ENCODE measurements at places on chromosomes 3 and 15.

DNA sequence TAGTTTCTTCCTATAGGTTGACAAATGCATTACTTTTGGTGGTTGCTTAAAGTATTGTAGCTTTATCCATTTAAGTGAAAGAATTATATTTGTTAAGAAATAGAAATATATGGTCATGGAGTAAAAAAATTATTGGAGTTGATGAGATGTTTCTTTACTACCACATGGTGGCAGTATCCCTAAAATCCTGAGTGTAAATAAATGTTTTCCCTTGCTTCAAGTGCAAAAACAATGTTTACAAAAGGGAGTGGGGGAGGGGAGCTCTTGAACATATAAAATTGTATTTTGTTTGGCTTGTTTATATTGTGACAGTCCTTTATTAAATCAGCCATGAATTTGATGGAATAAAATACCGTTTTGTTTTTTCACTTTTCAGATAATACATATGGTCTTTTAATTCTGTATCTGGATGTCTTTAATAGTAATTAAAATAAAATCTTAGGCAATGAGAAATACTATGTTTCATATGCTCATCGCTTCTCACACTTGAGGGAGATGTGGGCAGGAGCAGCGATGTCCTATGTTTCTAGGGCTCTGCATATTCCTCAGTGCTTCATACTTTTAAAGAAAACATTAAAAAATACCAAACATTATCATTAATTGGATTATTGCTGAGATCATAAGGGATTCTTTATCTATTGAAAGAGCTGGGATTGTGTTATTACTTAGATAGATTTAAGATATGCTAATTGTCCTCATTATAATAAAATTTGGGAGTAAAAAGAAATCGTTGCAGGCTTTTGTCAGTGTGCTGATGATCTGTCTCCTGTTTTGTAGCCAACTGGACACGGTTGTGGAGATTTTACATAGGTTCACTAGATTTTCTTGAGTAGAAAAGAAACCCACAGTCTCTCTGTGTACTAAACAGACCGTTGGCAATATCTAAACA is 349.7 kb downstream of the TUSC7 start:
- DNase-seq, result peak; percentile 59

GRCh38 chr15:88512078-88512477 is 34.4 kb downstream of the DET1 start:
- DNase-seq, result peak; percentile 66

- DNase-seq, result peak; percentile 41
These were observed at the start of gene PLCH1 for GRCh38 chr3:155744626-155745324. Gene PLCH1, minus strand, starts transcription at chr3:155745071. Its CDS starts 40,847 bp downstream, at chr3:155704224.

DNA sequence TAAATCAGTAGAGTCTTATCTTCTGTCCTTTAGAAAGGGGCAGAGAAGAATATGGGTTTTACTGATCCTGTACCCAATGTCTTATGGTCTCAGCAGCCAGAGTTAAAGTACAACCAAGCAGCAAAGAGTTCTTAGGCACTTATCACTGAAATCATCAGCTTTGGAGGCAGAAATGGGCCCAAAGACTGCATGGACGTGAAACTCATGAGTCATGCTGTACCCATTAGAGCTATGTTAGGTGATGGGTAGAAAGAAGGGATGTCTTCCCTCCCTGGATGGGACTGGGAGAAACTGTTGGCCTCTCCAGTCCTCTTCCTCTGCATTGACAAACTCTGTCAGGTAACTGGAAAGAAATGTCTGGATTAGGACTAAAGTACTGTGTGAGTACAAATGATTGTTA is 63.4 kb downstream of the EOMES start:
- no peak for DNase-seq

GRCh38 chr3:32288819-32289218 is 50.3 kb downstream of the CMTM8 start:
- no peak for DNase-seq

GRCh38 chr3:186003610-186004009 is 65.8 kb upstream of the TRA2B start:
- no peak for DNase-seq

DNA sequence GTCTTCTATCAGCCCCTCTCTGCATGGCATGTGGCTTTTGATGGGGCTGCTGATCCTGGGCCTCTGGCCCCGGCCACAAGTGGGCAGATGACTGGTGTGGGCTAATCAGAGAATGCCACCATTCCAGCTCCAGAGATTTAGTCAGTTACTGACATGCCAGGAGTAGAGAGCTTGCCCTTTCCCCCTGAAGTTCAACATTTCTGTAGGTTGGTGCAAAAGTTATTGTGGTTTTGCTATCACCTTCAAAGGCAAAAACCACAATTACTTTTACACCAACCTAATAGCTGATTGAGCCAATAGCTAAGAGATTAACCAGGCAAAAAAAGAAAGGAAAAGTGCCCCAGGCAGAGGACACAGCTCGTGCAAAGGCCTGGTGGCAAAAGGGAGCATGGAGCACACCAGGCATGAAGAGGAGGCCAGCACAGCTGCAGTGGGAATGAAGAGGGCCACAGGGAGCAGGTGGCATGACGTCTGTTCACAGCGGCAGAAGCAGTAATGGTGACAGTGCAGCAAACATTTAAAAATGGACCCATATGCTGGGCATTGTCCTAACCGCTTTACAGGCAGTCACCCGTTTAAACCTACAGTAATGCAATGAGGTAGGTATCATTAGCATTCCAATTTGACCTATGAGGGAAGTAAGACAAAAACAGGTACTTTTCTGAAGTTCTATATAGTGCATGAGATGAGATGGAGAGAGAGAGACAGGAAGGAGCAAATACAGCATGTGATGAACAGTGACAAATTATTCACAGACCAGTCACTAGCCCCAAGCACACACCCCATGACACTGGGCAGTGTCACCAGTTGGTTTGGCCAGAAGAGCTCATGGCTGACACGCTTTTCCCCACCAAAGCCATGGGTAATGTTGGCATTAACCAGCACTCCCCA is 373.0 kb upstream of the PROK2 start:
- DNase-seq, result no peak

- DNase-seq, result no peak
These were observed 25.2 kb upstream of the GOLGA6C start for GRCh38 chr15:75232826-75233503.

DNA sequence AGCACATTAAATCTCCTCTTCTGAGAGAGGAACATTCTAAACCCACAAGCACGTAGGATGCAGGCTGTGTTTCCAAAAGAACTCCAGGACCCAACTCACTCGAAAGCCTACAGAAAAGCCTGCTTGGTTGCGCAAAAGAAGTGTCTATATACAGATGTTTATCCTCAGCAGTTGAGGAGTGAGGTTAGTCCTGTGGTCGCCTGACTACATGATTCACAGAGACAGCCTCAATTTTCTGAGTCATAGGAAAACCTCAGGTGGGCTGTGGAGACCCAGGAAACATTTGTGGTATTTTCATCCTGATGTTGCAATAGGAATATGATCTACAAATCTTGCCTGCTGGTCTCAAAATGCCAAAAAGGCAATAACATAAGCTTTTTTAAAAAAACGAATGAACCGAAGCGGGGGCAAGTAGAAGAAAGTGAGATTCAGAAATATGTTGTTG is 183.8 kb upstream of the THRB start:
- DNase-seq, result no peak

DNA sequence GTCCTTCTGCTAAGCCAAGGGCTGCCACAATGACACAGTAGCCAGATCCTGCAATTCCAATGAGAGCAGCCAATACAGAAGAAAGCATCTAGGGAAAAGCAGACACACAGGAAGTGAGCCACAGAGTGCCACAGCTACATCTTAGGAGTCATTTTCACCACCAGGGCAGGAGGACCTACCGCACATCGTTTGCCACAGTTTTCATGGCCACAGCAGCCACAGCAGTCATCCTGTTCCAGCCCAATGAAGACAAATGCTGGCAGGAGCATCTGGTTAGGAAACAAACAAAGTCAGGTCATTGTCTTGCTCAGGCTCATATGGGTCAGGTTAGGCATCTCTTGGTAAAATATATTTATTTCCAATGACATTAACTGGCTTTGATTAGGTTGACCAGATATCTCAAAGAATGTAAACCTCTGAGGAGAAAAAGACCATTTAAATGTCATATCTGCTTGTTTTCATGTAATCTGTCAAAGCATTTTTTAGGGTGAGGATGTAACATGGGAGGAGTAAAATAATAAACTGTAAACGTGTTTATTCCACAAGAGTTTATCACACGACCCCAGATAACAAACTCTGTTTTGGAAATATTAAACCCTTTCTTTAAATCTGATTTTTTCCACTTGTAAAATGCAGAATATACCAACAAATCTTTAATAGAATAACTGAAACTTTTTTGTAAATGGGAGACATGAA is 1.8 kb downstream of the TM4SF1 start:
- no peak for DNase-seq

- DNase-seq, result no peak
These were observed 376.1 kb downstream of the ZIC4 start for GRCh38 chr3:147030274-147030673.

DNA sequence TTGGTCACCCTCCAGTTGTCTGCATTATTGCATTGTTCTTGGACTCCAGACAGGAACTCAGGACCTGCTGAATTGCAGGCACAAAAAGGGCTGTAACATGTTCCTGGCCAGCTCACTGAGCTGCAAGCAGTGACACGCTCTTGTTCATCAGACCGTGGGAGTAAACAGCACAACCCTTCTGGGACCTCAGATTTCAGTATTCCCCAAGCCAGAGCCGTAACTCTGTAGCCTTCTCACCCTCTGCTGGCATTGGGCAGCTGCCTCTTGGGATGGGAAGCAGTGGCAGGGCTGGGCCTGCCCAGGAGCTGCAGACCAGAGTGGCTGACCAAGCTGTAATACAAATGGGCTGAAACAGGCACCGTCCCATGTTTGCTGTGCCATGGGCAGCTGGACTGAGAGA is 607.1 kb upstream of the BCHE start:
- no peak for DNase-seq

- peak; percentile 18 for DNase-seq
These were observed 60.1 kb downstream of the MGLL start for GRCh38 chr3:127762077-127762786.

- no peak for DNase-seq
These were observed 306.5 kb downstream of the RPLP1 start for GRCh38 chr15:69758810-69759790.

GRCh38 chr15:93247466-93248121 is 158.6 kb upstream of the RGMA start:
- DNase-seq, result no peak

DNA sequence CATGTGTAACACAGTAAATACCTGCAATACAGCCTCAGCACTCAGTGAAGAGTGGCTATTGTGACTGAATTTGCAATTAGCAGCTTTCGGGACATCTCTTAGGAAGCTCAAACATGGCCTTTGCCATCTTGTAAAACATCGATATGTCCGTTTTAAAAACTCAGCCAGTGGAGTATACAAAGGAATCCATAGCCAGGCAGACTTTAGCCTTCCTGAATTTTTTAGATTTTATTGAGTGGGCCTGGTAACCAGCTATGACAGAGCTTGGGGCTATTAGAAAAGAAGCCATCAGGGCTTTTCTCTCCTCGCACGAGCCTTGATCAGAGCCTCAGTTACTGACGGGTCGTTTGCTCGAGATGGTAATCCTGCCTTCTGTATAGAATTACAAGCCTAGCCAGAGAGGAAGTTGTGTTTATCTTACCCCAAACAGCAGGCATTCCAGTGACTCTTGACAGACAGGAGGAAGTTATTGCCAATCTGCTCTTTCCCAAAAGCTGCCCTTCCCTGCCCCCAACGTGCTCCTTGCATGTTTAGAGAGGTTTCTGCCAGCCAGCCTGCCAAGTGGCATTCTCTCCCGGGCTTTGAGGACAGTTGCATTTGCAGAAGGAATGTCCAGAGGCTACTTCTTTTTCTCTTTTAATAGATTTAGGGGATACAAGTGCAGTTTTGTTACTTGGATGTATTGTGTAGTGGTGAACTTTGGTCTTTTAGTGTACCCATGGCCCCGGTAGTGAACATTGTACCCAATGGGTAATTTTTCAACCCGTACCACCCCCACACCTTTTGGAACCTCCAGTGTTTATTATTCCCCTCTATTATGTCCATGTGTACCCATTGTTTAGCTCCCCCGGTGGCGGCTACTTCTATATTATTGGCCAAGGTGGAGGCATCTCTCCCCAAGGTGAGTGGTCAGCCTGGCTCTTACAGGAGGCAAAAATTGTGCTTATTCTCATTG is 40.6 kb downstream of the ITPR1 start:
- DNase-seq, result no peak

DNA sequence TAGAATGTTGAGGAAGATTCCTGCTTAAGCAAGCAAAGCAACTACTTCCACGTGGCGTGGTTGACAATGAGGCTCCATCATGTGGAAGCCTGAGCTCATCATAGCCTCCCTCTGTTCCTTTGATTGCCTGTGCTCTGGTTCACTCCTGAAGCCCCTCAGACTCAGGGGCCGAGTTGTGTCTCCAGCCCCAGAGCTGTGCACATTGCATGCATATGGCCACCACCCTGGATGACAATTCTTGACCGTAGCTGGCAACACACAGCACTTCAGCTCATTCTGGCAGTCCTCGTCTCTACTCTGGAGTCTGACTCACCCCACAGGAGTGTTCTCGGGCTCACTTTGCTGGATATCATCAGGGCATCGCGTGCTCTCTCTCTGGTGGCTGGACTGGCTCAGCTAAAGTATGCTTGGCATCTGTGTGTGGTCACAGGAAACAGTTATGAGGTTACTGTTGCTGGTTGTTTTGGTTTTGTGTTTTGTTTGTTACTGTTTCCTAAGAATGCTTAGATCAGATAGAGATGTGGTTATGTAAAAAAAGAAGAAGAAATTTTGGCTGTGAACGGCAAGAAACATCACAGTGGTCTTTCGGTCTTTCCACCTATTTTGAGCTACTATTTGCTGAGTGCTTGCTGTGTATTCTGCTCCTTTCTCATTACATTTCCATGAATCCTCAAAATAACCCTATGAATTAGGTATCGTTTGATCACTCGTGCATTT is 41.6 kb upstream of the MRPS22 start:
- no peak for DNase-seq

DNA sequence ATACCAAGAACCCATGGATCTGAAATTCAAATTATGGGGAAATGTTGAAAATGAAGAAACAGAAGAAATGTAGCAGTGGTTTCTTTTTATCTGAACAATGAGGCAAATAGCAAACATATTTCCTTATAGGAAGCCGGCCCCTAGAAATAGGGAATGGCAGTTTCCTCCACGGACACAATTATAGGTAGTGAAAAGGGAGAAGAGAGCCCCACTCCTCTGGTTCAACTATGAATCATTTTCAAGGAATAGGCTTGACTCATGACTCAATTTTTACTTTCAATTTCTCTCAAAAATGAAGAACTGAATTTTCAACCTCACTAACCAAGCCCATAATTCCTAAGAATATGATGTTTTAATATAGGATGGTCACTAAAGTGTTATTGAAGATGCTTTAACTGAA is 243.1 kb downstream of the MECOM start:
- DNase-seq, result no peak

GRCh38 chr3:31242026-31242960 is 290.4 kb upstream of the STT3B start:
- DNase-seq, result no peak

GRCh38 chr15:53671545-53671944 is 87.9 kb downstream of the WDR72 start:
- no peak for DNase-seq

- no peak for DNase-seq
These were observed 27.9 kb downstream of the MCTP2 start for GRCh38 chr15:94259121-94259751.

- no peak for DNase-seq
These were observed 41.5 kb downstream of the SAXO2 start for GRCh38 chr15:82303956-82304777.

All from NCI-H1694 treated with DMSO at 0.1 percent for 48 hours (cell line).